ENCODE measurements at places on chromosomes 7 and 10. TPM values are rescaled to one million over a fixed set of nuclear protein-coding genes. Genes with fewer than 3 reads are reported as not detected.

INSYN2A gene
- not detected for total RNA-seq

HOXA7 gene
- total RNA-seq, result not detected

MNX1 gene
- not detected for total RNA-seq

EMX2 gene
- not detected for total RNA-seq

TMEM26 gene
- total RNA-seq, result not detected

AKAP9 gene
- 61.2 TPM for total RNA-seq

Measured in CD8-positive, alpha-beta T cell (primary cell).